ENCODE measurements at places on chromosomes 2 and 18.

DNA sequence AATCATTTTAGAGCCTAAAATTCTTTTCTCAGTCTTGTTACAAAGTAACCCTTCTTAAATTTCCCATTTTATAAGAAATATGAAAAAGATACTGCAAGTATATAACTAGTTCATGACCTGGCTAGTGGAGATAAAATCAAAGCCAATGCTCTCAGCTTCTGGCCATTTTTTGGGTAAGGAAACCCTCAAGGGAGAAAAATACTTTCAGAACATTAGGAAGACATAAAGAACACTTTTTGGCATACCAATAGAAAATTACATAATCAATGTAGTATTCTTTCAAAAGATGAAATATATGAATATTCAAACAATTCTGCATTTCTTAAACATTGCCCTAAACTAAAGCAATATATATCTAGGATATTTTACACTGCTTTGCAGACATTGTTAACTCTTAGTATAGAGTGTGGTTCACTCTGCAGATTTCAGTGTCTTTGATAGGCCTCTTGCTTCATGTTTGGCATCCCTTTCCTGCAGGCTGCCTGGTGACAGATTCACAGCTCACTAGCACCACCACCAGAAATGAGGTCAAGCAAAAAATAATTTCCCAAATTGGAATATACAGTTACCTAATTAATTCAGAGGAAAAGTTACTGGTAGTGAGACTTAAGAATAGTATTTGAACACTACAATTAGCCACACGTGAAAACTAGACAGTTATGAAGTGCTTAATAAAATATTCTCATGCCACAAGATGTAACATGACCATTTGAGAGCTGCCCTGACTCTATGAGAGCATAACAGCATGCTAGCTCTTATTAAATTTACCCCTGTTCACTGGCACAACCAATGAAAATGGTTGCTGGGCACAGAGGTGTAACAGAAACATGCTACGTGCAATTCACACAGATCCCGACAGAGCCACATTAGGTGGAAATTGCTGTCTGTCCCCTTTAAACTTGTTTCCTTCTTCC, 36.0 kb downstream of the PAIP2B start:
- peak; percentile 38 for DNase-seq

GRCh38 chr2:147068071-147068470, 776.8 kb upstream of the ACVR2A start:
- DNase-seq, result no peak

GRCh38 chr2:190090148-190090547, 27.6 kb upstream of the MSTN start:
- DNase-seq, result peak; percentile 24

GRCh38 chr2:233100192-233100998, 40.3 kb downstream of the INPP5D start:
- DNase-seq, result no peak

GRCh38 chr2:191905336-191905735, 58.4 kb upstream of the CAVIN2 start:
- DNase-seq, result no peak

GRCh38 chr2:164456619-164457018, 164.7 kb downstream of the GRB14 start:
- DNase-seq, result peak; percentile 7

GRCh38 chr2:31337860-31338259, 76.7 kb downstream of the XDH start:
- no peak for DNase-seq

GRCh38 chr2:126720638-126721037, 64.7 kb downstream of the GYPC start:
- no peak for DNase-seq

DNA sequence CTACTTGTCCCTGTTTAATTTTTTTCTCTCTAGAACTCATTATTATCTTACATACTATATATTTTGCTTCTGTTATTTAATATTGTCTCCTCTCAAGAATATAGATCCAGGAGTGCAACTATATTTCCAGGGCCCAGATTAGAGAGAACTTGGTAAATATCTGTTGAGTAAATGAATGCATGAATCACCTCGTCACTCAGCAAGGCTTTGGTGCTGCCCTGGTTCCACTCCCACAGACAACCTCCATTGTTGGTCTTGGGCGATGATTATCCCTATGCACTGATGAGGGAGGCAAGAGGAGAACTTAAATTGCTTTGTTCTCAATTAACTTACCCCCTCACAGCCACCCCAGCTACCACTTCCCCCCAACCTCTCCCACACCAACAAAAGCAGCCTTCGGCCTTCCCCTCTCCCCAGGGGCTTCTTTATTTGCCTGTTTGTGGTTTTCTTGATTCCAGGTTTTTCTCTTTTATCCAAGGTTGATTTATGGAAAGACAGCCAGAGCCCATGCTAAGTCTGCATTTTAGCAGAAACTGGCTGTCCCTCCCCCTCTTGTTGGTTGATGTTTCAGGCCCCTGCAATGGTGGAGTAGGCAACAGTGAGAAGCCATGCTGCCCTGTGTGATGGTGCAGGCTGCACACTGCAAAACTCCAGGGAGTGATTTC, 17.0 kb upstream of the DIPK1C start:
- no peak for DNase-seq

DNA sequence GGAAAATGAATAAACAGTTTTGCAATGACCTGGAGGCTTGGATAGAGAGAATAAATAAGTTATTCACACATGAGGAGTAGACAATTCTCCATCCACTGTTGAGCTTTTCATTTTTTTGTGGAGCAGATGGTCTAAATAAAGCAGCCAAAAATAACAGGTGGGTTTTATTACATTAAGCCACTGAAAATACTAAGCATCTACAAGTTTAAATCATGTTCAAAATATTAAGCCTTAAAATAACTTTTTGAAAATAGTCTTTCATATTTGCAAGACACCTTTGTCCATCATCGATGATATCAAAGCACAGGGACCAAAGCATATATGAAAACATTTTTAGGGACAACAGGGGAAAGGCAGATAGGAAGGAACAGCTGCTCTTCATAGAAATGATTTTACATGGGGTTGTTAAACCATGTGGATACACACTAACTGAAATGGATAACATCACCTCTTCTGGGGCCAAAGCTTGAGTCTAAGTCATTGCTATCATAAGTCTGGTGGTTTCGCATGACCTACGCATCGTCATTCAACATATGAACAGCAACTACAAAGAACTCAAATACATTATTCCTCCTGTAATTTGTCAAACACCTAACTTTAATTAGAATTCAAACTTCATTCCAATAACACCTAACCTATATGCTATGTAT, 197.6 kb upstream of the CHST9 start:
- no peak for DNase-seq

GRCh38 chr2:96340493-96341414, 5.2 kb downstream of the NCAPH start:
- DNase-seq, result no peak

DNA sequence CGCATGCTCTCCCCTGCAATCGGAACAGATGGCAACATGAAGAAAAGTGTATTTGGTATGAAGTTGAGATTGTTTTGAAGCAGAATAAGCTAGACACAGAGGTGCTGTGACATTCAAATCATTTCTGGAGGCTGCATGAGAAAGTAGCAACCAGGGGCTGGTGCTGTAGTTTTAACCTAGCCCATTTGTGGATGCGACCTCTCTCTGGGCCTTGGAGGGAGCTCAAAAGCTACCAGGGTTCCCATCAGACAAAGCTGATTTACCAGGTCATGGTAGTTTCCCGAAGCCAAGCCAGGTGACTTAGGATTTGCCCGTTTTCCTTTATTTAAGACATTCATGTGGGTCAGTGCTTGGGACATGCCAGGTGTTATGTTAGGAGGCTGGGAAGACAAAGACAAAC, 77.5 kb downstream of the CIB4 start:
- no peak for DNase-seq

GRCh38 chr2:25129901-25130520, 38.4 kb downstream of the POMC start:
- DNase-seq, result no peak

GRCh38 chr2:239306274-239307220, 94.3 kb downstream of the HDAC4 start:
- no peak for DNase-seq

DNA sequence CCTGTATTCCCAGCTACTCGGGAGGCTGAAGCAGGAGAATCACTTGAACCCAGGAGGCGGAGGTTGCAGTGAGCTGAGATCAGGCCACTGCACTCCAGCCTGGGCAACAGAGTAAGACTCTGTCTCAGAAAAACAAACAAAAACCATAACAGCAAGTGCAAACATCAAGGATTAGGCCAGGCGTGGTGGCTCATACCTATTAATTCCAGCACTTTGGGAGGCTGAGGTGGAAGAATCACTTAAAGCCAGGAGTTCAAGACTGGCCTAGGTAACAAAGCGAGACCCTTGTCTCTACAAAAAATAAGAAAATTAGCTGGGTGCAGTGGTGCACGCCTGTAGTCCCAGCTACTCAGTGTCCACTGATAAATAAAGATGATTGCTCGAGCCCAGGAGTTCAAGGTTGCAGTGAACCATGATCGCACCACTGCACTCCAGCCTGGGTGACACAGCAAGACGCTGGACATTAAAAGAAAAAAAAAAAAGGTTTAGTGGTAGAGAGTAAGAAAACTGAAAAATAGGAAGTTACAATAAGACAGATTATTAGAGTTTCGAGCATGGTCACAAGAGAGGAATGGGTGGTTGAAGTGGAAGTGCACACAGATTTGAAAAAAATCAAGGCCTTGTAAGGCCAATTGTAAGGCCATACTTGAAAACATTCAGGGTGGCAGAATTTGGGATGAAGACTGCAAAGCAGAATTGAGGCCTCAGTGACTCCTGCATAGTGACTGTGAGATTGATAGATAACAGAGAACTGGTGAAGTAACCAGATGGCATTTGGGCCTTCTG, 6.4 kb upstream of the KCMF1 start:
- no peak for DNase-seq

DNA sequence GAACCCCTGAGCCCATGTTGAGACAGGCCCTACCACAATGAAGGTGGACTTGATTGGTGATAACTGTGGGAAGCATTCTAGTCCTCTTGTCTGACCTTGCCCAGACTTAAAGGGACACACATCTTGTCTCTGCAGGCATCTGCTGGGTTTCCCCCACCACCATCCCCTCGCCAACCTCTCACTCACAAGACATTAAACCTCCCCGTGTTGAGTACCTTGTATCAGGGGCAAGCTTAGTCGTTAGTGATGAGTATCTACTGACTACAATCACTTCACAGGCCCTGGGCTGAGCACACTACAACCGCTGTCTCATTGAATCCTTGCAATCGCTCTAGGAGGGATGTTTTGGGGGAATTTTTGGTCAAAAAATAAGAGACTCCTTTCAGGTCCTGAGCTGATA, 86.0 kb downstream of the ICOS start:
- DNase-seq, result no peak

DNA sequence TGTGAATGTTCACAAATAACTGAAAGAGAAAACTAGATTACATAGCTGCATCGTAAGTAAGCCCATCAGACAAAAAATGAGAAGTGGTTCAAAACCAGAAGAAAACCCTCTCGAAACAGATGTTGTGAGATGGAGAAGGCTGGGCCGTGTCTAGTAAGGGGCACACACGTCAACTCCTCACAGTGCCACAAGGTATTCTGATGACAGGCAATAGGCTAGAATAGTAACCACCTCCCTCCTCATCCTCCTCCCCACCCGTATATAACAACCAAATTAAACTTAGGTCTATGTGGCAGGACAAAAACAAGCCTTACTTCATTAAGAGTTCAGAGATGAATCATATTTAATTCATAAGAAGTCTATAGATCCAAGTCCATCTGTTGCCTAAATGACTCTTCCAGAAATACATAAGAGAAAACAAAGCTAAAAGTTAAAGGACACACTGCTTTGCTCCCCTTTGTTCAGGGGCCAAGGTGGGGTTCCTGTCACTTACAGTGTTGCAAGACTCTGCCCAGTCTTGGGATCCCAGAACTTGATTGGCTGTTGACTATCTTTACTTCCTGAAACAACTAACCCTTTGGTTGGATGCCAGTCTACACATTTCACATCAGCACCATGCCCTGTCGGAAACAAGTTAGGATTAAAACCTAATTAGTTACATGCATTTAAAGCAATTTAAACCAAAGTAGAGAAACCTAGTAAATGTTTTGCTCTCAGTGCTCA, 25.0 kb downstream of the SFT2D3 start:
- no peak for DNase-seq

DNA sequence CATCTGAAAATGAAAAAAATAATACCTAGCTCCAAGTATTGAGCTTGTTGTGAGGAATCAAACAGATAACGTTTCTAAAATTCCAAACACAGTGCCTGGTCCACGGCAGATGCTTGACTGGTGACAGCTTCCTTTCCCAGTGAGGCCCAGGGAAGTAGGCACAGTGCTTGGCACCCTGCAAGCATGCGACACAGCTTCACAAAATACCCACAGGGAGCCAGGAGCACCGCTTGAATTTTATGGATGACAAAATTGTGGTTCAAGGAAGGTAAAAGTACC, 205.1 kb upstream of the TNP1 start:
- DNase-seq, result no peak

DNA sequence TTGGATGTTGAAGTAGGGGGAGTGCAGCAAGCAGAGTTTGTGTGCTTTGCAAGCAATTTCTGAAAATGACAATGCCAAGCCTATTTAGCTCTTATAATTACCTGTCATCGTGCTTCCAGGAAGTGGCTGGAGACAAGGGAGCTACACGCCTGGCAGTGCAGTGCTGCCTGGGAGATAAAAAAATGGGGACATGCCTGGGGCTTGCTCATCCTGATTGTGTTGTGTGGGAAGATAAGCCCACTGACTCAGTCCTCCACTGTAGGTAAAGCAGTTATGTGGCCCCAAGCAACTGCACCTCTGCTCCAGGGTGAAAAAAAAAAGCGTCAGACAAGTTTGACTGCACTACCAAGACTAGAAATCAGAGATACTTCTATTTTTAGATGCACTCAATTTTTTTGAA, 396.9 kb upstream of the NXPH2 start:
- no peak for DNase-seq

GRCh38 chr18:64695851-64696553, 547.1 kb upstream of the LINC00305 start:
- DNase-seq, result no peak

GRCh38 chr2:166539340-166540162, 45.5 kb upstream of the SCN7A start:
- peak; percentile 80 for DNase-seq

- no peak for DNase-seq
Measured at GRCh38 chr2:9941996-9942390, 9.5 kb upstream of the GRHL1 start.

DNA sequence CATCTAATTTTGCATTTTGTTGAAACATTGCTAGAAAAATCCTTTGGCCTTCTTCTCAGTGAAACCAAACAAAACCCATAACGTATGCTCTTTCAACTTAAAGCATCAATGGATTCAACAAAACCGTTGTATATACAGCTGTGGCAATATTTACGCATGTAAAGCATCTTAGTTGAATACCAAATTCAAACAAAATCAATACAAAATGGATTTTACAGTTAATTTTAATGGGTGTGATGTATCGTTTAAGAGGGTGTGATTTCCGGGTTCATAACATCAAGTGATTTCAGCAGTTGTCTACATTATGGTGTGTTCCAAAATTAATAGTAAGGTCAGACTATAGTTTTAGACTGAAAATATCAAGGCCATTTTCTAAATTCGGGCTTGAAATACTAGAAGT, 198.2 kb downstream of the TGIF1 start:
- no peak for DNase-seq

- DNase-seq, result no peak
Measured at GRCh38 chr18:3875376-3875775, 425.4 kb downstream of the TGIF1 start.

GRCh38 chr2:26455670-26456439, 22.1 kb downstream of the OTOF start:
- DNase-seq, result no peak

- DNase-seq, result no peak
Measured at GRCh38 chr2:14565666-14566065, 66.9 kb upstream of the LRATD1 start.

- no peak for DNase-seq
Measured at GRCh38 chr2:85485815-85486214, 53.2 kb upstream of the MAT2A start.

- DNase-seq, result no peak
Measured at GRCh38 chr2:100650151-100650550, 87.4 kb downstream of the PDCL3 start.

Measured in pons (tissue), 1 donor.